KBM-7 (cell line): ENCODE measurements at places on chromosomes 5 and 9.

GRCh38 chr5:78905084-78905938 lies 79.8 kb downstream of the ARSB start:
- peak; percentile 95 for DNase-seq

GRCh38 chr5:94420885-94421284 lies 197.5 kb downstream of the KIAA0825 start:
- peak; percentile 6 for DNase-seq

- DNase-seq = no peak
Observed at GRCh38 chr5:132225165-132226032, 2.3 kb downstream of the P4HA2 start.

- DNase-seq = no peak
Observed at GRCh38 chr5:137516251-137516797, 17.2 kb upstream of the SPOCK1 start.

GRCh38 chr5:58318468-58318867 lies 141.4 kb downstream of the PLK2 start:
- no peak for DNase-seq

- DNase-seq = no peak
Observed at GRCh38 chr9:17863213-17863883, 284.5 kb downstream of the SH3GL2 start.

DNA sequence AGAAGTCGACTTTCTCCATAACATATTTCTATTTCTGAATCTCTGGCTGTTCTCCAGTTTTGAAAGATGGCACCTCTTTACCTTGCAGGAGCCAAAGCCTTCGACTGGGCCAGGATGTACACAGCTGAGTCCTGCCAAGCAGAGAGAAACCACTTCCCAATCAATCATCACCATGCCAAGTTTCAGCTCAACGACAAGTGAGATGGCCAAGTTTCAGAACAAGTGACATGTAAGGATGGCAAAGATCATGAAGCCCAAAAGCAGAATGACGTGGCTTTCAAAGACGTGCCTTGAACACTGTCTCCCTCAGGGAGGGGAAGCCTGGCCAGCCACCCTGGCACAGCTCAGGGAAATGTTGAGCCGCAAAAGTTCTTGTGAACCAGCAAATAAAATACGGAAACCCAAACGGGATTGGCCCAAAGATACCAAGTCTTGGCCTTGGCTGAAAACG lies 17.7 kb downstream of the STK10 start:
- no peak for DNase-seq

GRCh38 chr5:96709152-96709821 lies 47.1 kb downstream of the CAST start:
- DNase-seq = no peak

GRCh38 chr5:57445705-57446037 lies 36.9 kb downstream of the ACTBL2 start:
- DNase-seq = no peak
